NCI-H460 (cell line): ENCODE measurements at places on chromosomes 4 and X. TPM values are rescaled to one million over a fixed set of nuclear protein-coding genes. Genes with fewer than 3 reads are reported as not detected.

The CLDN34 gene
- not detected in 2 replicates for total RNA-seq

The NIPAL1 gene
- 2.0 and 3.0 TPM in 2 replicates for total RNA-seq

The DCHS2 gene
- total RNA-seq, result 0.12 TPM in 1 of 2 replicates, not detected in the other

The TLR10 gene
- not detected in 2 replicates for total RNA-seq

The CT45A3 gene
- total RNA-seq, result not detected in 2 replicates

The BEND4 gene
- total RNA-seq, result not detected in 2 replicates

The IQCM gene
- 0.52 and 1.3 TPM in 2 replicates for total RNA-seq

The DIAPH2 gene
- total RNA-seq, result 27.0 and 29.6 TPM in 2 replicates

The RHOXF1 gene
- total RNA-seq, result not detected in 2 replicates

The HTN1 gene
- not detected in 2 replicates for total RNA-seq

The SUV39H1 gene
- total RNA-seq, result 9.0 and 9.5 TPM in 2 replicates

The PPEF2 gene
- total RNA-seq, result not detected in 2 replicates

The HMGN5 gene
- 5.1 and 9.5 TPM in 2 replicates for total RNA-seq

The ARHGAP10 gene
- total RNA-seq, result 5.1 and 5.3 TPM in 2 replicates
